Spinal cord (tissue), 10 donors: ENCODE measurements at places on chromosomes 3 and 15. TPM values are rescaled to one million over a fixed set of nuclear protein-coding genes. Genes with fewer than 3 reads are reported as not detected.

C2CD4A gene
- 0.86 TPM for polyA plus RNA-seq

HESX1 gene
- 2.0 TPM for polyA plus RNA-seq

HRG gene
- 0.17 TPM for polyA plus RNA-seq

AHSG gene
- polyA plus RNA-seq = 0.27 TPM

NUP210 gene
- 15.2 TPM for polyA plus RNA-seq

DOCK3 gene
- 35.7 TPM for polyA plus RNA-seq

FETUB gene
- not detected for polyA plus RNA-seq

LMAN1L gene
- polyA plus RNA-seq = not detected
